ENCODE measurements at places on chromosomes 6 and 20. TPM values are rescaled to one million over a fixed set of nuclear protein-coding genes. Genes with fewer than 3 reads are reported as not detected.

Gene CDSN
- total RNA-seq, result not detected

Gene RAB23
- total RNA-seq, result 21.4 TPM

Gene WFDC5
- total RNA-seq, result not detected

Gene TFAP2D
- not detected for total RNA-seq

Gene DDX43
- total RNA-seq, result 0.99 TPM

Gene BEND6
- 34.8 TPM for total RNA-seq

Gene GRIK2
- 8.9 TPM for total RNA-seq

Gene LY6G5C
- total RNA-seq, result 1.1 TPM

Gene OR2H1
- not detected for total RNA-seq

Gene PROKR2
- total RNA-seq, result not detected

Gene PREX1
- total RNA-seq, result 3.5 TPM

Gene ARHGAP18
- 26.2 TPM for total RNA-seq

Gene LINC00237
- total RNA-seq, result not detected

Gene KIF6
- 0.08 TPM for total RNA-seq

Gene ADGB
- not detected for total RNA-seq

Gene EDN1
- 7.4 TPM for total RNA-seq

Gene UNC5CL
- total RNA-seq, result 0.74 TPM

Gene HRH3
- total RNA-seq, result not detected

Gene STX11
- 0.16 TPM for total RNA-seq

Gene CST7
- not detected for total RNA-seq

Gene ASIP
- total RNA-seq, result not detected

Gene RSPH9
- total RNA-seq, result 0.57 TPM

Gene FRK
- 2.0 TPM for total RNA-seq

Gene BTN1A1
- not detected for total RNA-seq

Gene EBF4
- total RNA-seq, result 0.09 TPM

Gene ARMH2
- total RNA-seq, result not detected

Gene TFEB
- total RNA-seq, result 6.8 TPM

Gene SEL1L2
- total RNA-seq, result not detected

Gene PRDM13
- total RNA-seq, result not detected

Gene ASXL1
- total RNA-seq, result 85.9 TPM

Gene LHFPL5
- total RNA-seq, result not detected

Gene SLC35D3
- not detected for total RNA-seq

Gene NMBR
- not detected for total RNA-seq

Gene SYNDIG1
- 1.6 TPM for total RNA-seq

Gene C2
- total RNA-seq, result 4.4 TPM

Gene TRIM26
- 32.4 TPM for total RNA-seq

Gene MRPL2
- total RNA-seq, result 18.7 TPM

Gene GHRH
- not detected for total RNA-seq

Gene EEF1A2
- total RNA-seq, result not detected

Gene ZNF165
- total RNA-seq, result 0.45 TPM

Gene RNF182
- total RNA-seq, result 2.9 TPM

Gene UBE2C
- total RNA-seq, result 53.3 TPM

Gene THEMIS
- under 0.01 TPM for total RNA-seq

Gene MCCD1
- not detected for total RNA-seq

Gene HSPA1L
- total RNA-seq, result 1.4 TPM

Gene RUNX2
- 0.74 TPM for total RNA-seq

Gene MAP3K4
- total RNA-seq, result 20.9 TPM

Gene CCDC170
- total RNA-seq, result 0.82 TPM

Gene TUBB2A
- total RNA-seq, result 5.0 TPM
